Kidney epithelial cell (primary cell): ENCODE measurements at places on chromosomes 6 and 20.

- peak; percentile 62 for DNase-seq
Observed at GRCh38 chr20:10521068-10521831, 86.1 kb downstream of the SLX4IP start.

GRCh38 chr6:7390226-7390878 is 744 bp downstream of the RIOK1 start:
- DNase-seq: no peak

GRCh38 chr6:134676307-134677281 is 273.3 kb downstream of the ALDH8A1 start:
- peak; percentile 82 for DNase-seq

DNA sequence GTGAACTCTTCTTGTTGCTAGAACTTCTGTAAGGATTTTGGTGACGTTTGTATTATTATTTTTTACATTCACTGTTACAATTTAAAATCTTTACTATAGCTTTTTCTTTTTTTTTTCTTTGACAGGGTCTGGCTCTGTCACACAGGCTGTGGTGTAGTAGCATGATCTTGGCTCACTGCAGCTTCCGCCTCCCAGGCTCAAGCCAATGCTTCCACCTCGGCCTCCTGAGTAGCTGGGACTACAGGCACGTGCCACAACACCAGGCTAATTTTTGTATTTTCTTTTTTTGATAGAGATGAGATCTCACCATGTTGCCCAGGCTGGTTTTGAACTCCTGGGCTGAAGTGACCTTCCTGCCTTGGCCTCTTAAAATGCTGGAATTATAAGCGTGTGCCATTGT is 21.2 kb downstream of the HECA start:
- no peak for DNase-seq

DNA sequence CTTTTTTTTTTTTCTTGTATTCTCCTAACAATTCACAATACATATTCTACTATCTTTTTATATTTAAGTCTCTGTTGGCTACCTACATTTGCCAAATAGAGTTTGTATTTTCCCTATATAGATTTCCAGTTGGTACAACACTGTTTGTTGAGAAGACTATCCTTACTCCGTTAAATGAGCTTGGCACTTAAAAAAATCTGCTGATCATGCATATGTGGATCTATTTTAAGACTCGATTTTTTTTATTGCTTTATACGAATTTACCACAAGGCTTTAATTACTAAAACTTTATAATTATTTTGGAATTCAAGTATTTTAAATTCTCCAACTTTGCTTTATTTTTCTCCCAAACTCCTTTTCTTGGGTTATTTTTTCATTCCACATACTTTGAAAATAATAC is 855.6 kb downstream of the C6orf118 start:
- no peak for DNase-seq

DNA sequence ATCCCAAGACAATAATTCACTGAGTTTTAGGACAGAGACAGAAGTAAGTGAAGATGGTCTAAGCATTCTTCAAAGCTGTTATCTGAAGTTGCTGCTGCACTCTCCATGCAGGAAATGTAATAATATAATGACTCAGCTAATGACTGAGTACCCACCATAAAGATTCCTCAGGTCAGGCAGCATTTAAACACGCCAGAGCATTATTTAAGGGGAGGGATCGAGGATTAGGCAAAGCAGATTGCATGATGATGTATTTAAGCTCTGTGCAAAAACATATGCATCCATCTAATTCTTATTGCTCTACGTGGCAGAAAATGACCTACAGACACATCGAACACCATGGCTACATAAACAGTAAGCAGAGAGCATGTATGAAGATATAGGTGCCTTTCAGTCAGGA is 216.4 kb downstream of the UNC5CL start:
- no peak for DNase-seq

DNA sequence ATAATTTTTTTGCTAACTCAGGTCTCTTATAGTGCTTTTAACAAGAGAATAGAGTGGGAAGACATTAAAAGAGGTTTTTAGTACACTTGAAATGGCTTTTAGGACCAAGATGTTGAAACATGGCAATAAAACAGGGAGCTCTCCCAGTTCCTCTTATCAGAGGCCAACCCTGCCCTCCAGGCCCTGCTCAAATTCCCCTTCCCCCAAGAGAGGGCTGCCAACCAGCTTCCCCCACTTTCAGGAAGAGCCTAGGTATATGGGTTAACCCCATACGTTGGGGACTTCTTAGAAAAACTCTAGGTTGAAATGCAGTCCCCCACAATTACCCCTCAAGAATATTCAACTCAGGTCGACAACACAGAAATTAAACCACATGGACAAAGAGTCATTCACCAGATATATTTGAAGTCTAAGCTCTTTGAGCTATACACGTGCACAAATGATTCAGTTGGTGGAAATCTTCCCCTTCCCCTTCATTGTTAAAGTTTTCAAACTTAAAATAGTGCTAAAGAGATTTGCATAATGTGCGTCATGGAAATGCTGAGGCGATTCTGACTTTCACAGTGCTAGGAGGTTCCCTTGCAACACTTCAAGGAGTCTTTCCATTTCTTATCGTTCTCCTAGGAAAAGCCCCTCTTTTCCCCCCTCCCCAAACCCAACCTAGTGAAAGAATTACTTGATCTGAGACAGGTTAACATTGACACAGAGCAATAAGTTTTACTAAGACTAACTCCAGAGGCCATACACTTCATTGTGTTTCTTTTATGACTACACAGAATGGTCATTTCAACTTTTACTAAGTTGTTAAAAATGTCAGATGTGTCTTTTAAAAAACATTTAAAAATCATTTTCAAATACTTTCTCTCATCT is 49.8 kb upstream of the ENPP5 start:
- no peak for DNase-seq

DNA sequence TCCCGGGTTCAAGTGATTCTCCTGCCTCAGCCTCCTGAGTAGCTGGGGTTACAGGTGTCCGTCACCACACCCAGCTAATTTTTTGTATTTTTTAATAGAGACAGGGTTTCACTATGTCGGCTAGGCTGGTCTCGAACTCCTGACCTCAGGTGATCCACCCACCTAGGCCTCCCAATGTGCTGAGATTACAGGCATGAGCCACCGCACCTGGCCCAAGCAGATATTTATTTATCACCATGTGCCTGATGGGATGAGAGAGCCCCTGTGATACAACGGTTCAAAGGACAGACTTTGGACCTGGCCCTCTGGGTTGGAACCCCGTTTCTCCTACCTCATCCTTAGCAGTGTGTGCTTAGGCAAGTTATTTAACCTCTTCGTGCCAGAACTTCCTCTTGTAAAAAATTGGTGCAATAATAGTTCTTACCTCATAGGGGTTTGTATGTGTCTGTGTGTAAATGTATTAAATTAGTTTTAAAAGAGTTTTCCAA is 19.2 kb upstream of the STK38 start:
- no peak for DNase-seq

DNA sequence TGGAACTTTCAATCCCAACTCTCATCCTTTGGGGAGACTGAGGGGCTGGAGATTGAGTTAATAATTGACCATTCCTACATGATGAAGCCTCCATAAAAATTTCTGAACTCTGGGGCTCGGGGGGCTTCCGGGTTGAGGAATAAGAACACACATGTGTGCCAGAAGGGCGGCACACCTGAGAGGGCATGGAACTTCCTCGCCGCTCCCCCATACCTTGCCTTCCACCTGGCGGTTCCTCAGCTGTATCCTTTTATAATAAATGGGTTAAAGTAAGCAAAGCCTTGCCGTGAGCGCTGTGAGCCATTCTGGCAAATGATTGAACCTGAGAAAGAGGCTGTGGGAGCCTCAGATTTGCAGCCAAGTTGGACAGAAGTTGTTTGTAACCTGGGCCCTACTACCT is 164.8 kb downstream of the LY86 start:
- DNase-seq: no peak

DNA sequence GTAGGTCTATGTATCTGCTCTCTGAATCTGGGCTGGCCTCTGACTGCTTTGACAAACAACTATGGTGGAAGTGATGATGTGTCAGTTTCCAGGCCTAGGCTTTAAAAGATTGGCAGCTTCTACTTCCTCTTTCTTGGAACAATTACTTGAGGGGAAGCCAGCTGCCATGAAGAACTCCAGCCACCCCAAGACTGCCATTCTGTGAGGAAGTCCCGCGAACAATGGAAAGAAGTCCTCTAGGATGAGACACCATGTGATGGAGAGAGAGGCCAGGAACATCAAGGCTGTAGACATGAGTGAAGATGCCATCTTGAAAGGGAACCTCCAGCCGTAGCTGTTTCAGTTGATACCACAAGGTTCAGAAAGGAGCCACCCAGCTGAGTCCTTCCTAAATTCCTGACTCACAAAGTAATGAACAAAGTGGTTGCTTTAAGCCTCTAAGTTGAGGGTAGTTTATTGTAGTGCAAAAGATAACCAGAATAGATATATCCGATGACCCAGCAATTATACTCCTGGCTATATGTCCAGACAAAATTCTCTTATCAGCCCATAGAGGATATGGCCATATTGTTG is 15.3 kb upstream of the TCF15 start:
- no peak for DNase-seq

GRCh38 chr6:167811442-167812087 is 15.1 kb upstream of the AFDN start:
- DNase-seq: no peak

GRCh38 chr6:26186652-26187051 is 99.4 kb downstream of the HFE start:
- no peak for DNase-seq

- no peak for DNase-seq
Observed at GRCh38 chr20:44843876-44844275, 33.5 kb upstream of the RIMS4 start.

DNA sequence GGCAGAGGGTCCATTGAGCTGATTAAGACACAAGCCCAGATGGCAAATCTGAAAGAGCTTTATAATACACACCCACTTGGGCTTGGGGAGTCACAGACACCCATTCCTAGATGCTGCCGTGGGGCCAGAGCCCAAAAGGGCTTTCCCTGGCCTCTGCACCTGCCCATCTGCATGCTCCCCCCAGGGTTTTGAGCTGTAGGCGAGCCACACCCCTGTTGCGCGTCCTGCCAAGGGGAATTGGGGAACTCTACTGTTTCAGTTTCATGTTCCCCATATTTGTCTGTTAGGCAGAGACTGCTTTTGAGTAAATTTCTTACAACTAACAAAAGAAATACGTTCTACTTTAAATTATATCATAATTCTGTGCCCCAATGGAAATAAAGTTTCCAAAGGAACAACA is 52.9 kb upstream of the FNDC1 start:
- no peak for DNase-seq

- DNase-seq: no peak
Observed at GRCh38 chr20:36827541-36828279, 48.2 kb upstream of the TLDC2 start.

DNA sequence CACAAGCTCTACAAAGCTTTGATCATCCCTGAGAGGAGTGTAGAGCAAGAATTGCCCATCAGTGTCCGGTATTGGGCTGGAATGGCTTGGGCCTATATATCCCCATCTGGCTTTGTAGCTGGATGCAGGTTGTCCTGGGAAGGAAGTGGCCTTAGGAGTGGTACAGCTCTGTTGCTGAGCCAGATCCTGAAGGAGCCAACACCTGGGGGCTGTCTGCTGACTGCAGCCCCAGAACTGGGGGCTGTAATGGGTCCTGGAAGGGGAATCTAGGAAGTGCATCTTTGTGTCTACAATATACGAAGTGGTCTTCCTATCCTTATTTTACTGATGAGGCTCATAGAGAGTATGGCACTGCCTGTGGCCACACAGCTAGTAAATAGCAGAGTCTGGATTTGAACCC is 145.9 kb downstream of the CDC5L start:
- no peak for DNase-seq
